ENCODE measurements at places on chromosomes 16 and 17.

- no peak for DNase-seq
Measured at GRCh38 chr17:74818291-74818938, 41.3 kb downstream of the GRIN2C start.

- no peak for DNase-seq
Measured at GRCh38 chr17:77963441-77963840, 4.9 kb downstream of the TNRC6C start.

DNA sequence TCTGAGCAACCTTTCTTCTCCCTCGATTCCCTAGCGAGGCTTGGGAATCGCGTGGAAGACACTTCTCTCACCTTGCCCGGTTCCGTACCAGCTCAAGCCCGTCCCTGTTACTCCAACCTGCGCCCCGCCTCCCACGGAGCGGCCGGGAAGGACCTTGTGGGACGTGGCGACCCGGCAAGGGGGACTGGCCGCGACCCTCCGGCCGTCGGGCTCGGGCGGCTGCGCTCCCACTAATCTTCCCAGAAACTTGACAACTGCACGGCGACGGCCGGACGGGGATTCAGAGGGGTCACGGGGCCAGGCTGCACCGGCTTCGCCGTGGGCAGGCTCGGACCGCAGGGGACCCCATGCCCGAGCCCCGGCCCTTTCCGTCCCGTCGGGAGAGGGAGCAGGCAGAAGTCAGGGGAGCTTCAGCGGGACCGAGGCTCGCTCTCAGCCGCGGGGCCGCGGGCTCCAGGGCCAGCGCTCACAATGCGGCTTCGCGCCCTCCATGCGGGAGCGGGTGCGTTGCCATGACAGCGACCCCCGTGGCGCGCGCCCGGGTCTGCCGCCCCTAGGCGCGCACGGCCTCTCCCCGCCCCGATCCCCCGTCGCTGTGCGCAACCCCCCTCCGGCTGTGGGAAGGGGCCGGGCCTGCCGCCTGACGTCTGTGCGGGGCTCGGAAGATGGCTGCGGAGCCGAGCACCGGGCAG is at the start of gene SGSM2:
Gene SGSM2 (plus strand): TSS at position 650 of the 692 bp plus-strand sequence. CDS start 188 bp downstream, outside the sequence.
- DNase-seq = peak; percentile 55

GRCh38 chr17:78862073-78863023 is 21.7 kb upstream of the USP36 start:
- no peak for DNase-seq

GRCh38 chr17:6713130-6713917 is at the start of gene SLC13A5:
Gene SLC13A5 (minus strand): TSS chr17:6713369. CDS start chr17:6713333, 36 bp downstream.
- DNase-seq = no peak

GRCh38 chr17:39960524-39961041 is 2.2 kb upstream of the GSDMA start:
- no peak for DNase-seq

- DNase-seq = peak; percentile 19
Measured at GRCh38 chr16:14249291-14250032, 178.3 kb downstream of the MRTFB start.

GRCh38 chr16:85448557-85449190 is 164.4 kb upstream of the GSE1 start:
- peak; percentile 38 for DNase-seq

- DNase-seq = peak; percentile 85
Measured at GRCh38 chr17:44533533-44534246, 23.6 kb upstream of the FZD2 start.

DNA sequence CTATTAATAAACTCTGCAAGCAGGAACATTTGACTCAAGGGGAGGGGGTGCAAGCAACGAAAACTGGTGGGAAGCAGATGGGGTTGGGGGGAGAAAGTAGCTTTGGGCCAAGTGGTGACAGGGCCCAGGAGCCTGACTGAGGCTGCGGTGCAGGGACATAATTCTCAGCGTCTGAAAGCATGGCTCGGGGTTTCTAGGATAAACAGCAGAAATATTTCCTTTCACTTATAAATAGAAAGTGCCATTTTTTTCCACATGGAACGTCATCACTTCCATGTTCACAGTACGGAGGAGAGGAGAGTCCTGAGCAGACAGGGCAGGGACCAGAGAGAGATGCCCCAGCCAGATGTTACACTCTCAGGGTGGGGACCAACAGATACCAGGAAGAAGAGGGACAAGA is 197.1 kb downstream of the ZFHX3 start:
- no peak for DNase-seq

GRCh38 chr16:12900599-12901203 is 697 bp upstream of the SHISA9 start:
- no peak for DNase-seq

DNA sequence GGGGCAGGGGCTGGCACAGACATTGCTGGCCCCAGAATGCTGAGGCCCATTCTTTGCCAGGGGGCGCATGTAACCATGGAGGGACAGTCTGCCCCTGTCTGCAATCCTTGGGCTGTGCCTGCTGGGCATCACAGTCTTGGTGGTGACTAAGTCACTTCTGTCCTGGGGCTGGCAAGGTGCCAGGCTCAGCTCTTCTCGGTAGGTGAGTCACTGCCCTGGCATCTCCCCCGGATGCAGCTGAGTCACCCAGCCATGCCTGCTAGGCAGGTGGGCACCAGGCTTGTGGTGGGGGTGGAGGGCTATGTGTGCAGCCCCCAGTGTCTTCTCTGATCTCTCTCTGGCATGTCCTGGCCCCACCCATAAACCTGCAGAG is 5.6 kb downstream of the RARA start:
- DNase-seq = peak; percentile 86

DNA sequence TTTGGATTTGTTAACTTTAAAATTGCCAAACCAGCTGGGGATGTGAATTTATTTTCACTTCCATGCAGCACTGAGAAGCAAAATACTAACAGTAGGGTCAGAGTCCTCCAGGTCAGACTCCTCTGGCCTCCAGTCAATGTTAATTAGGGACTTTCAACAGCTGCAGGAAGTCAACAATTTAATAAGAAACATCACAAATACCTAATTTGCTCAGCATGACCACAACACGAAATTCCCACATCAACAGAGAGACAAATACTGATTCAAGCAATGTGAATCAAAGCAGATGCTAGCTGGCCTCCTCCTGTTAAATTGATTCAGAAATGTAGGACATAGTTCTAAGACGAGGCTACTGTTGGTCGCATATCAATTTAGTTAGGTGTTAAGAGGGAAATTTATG is 111.7 kb downstream of the ABCA8 start:
- DNase-seq = no peak

DNA sequence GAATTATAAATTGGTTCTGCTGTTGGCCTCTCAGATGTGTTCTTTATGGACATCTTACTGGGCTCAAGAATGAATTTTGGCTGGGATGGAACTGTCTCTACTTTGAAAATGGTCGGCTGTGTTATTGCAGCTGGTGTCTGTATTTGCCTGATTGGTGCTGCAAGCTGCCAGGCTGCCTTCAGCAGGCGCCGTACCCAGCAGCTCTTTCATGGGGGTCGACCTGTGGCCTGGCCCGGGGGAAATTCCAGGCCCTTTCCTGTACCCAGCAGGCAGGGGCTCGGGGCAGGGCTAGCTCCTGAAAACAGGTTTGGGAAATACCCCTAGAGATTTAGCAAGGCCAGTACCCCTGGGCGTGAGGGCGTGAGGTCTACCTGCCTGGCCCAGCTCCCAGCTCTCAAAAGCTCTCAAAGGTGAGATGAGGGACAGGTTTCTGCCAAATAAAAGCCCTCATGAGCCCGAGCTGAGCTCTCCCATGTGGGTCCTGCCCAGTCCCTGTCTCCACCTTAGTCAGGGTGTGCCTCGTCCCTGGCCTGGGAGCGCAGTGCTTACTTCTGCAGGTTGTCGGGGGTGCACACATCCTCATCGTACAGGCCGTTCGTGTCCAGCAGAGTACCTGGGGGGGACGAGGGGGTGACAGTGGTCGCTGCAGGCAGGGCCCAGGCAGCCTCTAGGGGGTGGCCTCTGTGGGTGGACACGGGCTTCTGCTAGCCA is 52.3 kb downstream of the PRMT7 start:
- no peak for DNase-seq

DNA sequence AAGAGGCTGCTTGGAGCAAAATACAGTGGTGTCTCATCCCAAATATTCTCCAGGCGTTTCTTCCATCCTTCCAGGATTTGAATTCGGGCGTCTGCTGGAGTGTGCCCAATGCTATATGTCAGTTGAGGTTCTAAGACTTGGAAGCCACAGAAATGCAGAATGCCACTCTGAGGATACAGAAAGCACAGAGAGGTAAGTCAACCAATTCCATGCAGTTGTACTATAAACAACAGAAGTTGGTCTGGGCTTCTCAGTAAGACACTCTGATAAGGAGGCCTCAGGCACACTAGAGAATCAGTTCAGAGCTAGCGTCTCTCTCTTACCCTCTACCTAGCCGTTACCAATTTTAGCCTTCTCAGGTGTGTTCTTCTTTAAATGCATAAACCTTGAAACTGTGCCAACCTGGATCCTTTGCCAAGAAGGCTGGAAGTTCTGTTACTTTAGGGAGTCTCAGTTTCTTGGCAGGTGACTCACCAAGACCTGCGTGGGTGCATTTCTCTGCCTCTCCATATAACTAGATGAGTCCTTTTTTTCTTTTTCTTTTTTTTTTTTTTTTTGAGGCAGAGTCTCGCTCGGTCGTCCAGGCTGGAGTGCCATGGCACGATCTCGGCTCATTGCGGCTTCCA is 15.1 kb downstream of the NQO1 start:
- no peak for DNase-seq

DNA sequence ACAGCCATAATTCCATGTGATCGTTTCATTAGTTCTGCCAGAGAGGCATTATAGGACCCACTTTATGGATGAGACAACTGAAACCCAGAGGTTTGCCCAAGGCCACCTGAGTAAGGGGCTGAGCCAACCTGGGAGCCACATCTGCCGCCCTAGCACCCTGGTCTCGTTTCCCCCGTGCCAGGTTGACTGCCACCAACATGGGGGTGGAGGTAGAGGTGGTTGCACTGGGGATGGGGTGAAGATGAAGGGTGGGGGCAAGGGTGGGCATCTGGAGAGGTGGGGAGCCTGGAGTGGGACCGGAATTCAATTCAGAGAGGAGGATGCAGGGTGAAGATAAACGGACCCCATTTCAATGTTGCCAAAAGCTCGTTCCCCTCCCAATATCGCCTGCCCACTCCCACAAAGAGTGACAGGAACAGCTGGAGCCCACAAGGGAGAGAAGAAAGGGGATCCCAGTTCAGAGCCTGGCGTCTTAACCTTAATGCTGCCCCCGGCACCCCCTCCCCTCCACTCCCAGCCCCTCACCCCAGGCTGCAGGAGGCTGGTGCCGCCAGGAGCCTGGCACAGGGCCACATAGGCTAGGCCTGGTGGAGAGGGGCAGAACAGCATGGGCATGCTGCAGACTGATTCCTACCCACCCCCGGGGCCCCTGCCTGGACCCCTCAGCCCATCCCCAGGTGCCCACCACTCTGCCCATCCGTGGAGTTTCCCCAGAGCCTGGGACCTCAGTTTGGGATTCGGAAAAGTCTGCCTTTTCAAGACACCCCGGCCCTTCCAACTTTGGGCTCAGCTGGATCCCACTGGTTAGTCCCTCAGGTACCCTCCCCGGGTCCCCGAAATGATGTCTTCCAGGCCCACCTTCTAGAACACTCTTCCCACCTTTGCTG is 29.6 kb downstream of the NGFR start:
- DNase-seq = no peak

- DNase-seq = no peak
Measured at GRCh38 chr16:15865742-15866141, 8.9 kb upstream of the MYH11 start.

GRCh38 chr17:49229805-49230600 is 584 bp downstream of the PHOSPHO1 start:
- DNase-seq = no peak

GRCh38 chr17:41486809-41487530 is 2.7 kb downstream of the KRT36 start:
- DNase-seq = no peak

DNA sequence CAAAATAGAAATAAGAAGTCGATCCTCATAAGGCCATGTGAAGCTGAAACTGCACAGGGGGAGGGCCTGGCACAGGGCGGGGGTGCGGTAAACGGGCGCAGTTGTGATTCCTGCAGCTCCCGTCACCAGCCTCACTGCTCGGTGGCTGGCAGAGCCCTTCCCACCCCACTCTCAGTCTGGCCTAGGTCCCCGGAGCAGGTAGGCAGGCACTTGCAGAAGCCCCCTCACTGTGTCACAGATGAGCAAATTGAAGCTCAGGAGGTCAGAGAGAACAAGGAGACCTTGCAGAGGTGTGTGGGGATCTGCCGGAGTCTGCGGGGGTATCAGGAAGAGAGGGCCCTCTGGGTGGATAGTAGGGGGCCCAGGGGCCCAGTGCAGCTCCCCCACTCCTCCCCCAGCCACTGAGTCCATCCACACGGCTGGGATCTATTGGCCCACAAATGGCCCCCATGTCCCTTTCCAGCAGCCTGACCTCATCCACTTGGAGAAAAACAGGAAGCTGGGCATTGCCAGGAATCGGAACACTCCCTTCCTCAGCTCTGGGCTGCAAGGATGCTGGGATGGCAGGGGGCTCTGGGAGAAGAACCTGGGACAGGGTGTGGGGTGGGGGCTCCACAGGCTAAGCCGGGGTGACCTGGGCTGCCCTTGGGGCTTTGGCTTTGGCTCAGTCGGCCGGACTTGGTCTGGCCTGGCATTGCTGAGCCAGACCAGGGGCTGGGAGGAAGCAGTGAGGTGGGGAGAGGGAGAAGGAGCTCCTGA is 21.4 kb upstream of the MAP3K14 start:
- DNase-seq = no peak

DNA sequence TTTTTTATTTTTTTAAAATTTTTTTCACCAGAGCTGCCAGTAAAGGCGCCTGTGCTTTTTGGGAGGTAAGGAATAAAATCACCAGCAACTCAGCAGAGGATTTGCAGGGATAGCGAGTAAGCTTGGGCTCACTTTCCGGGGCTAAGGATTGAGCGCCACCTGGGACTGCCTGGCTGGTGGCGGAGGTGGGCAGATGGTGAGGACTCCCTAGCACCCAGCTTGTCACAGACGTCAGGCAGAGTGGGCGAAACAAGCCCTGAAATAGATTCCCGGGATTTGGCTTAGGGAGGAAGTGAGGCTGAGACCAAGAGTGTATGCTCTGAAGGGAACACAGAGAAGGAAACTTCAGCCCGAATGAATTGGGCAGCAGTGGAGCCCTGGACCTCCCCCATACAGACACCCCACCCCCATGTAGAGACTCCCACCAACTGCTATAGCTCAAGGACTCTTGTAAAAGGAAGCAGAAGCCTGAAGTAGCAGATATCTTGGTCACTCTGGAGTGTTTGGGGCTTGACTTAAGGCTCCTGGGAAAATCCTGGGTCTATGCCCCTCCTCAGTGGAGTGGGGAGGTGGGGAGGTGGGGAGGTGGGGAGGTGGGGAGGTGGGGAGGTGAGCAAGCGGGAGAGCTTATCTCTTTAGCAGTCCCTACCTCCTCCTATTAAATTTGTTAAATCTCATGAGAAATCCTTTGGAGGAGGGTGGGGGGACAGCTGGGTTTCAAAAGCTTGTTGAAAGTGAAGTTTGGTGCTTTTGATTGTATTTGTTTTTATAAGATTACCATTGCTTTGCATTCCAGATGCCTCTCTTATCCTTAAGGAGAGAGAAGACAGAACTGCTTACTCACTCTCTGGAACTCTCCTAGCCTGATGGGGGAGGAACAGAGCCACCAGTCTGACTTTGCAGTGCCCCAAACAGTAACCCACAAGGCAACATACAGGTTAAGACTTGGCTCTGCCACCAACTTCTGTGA is 8.2 kb downstream of the ARL4D start:
- no peak for DNase-seq
